ENCODE measurements at places on chromosomes 12 and 14. TPM values are rescaled to one million over a fixed set of nuclear protein-coding genes. Genes with fewer than 3 reads are reported as not detected.

Gene VDR
- 32.2 TPM for total RNA-seq

GRCh38 chr12:52564582-52564981, 9.1 kb downstream of the KRT74 start:
- no peak for DNase-seq

Gene GLIPR1L2
- total RNA-seq, result 0.36 TPM

GRCh38 chr14:22699801-22700564, 55.8 kb upstream of the OR6J1 start:
- DNase-seq, result no peak

Gene SERPINA6
- not detected for total RNA-seq

- no peak for DNase-seq
These were observed 57.9 kb upstream of the PNMA1 start for GRCh38 chr14:73771848-73772638.

DNA sequence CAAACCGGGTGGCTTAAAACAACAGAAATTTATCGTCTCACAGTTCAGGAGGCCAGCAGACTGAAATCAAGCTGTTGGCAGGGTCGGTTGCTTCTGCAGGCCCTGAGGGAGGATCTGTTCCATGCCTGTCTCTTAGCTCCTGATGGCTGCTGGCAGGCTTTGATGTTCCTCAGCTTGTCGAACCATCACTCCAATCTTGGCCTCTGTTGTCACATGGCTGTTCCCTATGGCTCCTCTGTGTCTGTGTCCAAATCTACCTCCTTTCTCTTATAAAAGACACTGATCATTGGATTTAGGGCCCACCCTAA, 14.0 kb downstream of the NFATC4 start:
- DNase-seq, result no peak

DNA sequence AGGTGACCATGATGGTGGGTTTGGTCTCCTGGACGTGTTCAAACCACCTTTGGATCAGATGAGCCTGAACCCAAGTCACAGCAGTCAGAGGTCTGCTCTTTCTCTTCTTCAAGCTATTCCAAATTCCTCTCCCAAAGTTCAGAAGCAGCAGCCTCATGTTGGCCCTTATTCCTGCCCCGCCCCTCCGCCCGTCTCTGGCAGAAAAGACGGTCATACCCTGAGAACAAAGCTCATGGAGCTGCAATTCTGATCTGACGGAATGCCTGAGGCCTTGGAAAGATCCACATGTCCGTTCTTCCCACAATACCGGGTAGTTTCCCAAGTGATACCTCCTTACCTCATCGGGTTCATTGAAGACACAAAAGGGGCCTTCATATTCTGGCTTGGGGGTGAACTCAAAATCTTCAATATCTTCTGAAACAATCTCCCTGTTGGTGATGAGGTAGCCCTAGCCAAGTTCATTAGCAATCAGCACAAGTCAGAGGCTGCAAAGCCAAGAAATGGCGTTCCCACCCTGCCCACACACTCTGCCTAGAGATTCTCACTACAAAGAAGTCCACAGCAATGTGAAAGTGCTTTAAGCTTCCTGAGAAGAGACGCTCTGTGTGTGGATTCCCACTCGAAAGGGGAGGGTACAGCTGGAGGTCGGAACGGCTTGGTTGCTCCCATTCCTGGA, 11.2 kb downstream of the POLE start:
- DNase-seq, result no peak

- no peak for DNase-seq
These were observed 48.8 kb upstream of the CHST11 start for GRCh38 chr12:104407922-104408321.

DNA sequence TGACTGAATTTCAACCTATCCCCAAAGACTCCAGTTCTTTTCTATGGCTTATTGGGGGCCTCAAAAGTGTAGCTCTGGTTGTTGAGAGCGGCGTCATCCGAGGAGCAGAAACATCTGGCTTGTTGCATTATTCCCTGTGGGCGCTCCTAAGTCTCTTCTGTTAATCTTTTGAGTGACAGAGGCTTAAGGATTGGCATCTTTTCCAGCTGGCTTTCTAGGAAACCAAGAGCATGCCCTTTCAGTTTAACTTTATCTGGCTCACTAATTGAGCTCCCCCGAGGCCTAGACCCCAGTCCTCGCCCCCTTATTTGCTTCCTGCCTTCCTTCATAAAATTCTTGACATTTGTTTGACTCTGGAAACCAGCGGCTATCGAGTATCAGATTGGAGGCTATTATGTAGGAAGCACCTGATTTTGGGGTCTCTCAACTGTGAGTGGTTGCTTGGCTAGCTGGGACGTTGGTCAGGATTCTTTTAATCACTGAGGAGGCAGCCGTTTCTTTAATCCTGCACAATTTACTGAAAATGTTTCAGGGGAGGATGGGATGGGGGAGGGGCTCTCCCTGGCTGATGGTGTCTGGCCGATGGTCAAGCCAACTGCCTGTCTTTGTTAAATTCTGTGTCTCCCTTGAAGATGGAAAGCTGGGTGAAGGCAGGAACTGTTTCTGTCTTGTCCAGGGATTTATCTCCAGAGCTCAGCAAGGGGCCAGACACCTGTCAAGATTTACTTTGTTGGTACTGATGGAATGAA, 3.1 kb downstream of the SMOC1 start:
- no peak for DNase-seq

Gene TBX5
- total RNA-seq, result not detected

All from osteoblast (primary cell).